Activated CD4-positive, CD25-positive, alpha-beta regulatory T cell treated with anti-CD3 and anti-CD28 coated beads, Interleukin-2, amount 50 U/mL, for 24 hours (primary cell): ENCODE measurements at places on chromosomes 5 and 9.

- no peak for ATAC-seq
Measured at GRCh38 chr9:35729700-35730485, 2.1 kb downstream of the TLN1 start.

DNA sequence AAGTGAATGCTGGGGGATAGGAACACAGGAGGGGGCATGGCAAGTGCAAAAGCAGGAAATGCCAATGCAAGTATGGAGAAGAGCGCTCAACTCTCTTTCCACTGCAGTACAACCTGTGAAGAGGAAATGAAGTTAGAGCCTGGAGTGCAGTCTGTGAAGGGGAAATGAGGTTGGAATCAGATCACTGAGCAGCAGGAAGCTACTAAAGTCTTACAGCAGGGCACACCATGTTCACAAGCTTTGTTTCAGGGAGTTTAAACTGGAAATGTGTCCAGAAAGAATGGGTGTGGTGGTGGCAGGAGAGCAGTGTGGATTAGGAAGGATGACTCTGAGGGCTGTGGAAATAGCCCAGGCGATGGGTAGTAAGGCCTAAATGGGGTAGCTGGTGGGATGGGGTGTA lies 15.4 kb downstream of the ARHGEF37 start:
- ATAC-seq, result no peak

DNA sequence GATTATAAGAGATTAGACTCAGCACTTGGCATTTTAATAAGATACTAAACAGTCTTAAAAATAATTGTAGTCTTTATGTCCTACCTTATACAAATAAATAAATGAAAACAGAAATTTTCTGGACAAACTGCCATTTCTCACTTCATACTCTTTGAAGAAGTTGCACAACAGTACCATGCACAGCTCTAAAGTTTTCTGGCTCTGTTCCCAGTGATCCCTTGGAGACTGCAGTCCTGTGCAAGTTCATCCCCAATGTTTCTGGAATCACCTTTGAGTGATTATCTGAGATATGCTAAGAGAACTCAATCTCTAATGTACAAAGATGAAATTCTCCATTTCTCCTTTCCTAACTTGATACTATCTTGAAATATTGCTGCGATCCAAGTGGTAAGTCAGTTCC lies 330.4 kb upstream of the EDIL3 start:
- ATAC-seq, result no peak

DNA sequence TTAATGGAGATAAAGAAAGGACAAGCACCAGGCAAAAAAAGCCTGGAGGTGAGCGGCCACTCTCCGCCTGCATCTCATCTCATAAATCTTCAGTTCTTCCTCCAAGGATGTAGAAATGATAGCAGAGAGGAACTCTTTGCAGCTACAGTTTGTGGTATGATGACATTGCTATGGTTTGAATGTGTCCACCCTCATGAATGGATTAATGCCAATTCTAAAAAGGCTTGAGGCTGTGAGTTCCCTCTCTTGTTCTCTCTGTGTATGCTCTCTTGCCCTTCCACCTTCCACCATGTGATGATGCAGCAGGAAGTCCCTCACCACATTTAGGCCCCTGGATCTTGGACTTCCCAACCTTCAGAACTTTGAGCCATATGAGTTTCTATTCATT lies 126.4 kb downstream of the SPOCK1 start:
- no peak for ATAC-seq

DNA sequence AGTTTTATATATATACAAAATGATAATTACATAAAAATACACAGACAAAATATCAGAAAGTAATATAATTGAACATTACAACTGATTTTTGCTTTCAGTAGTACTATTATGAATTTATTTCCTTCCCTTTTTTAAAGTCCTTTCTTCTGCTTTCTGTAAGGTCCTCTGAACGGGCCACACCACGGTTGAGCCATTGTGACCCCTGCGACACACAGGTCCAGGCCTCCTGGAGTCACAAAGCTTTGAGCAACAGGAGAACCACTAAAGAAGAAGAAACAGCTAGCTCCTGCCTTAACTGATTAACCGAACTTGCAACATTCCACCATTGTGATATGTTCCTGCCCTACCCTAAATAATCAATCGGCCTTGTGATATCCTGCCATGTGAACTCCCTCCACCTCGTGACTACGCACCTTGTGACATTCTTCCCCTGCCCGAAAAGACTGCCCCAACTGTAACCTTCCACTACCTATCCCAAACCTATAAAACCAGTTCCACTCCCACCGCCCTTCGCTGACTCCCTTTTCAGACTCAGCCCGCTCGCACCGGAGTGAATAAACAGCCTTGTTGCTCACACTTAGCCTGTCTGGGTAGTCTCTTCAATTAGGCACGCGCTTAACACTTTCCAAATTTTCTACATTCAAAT lies 375.0 kb upstream of the RFX3 start:
- ATAC-seq, result no peak

DNA sequence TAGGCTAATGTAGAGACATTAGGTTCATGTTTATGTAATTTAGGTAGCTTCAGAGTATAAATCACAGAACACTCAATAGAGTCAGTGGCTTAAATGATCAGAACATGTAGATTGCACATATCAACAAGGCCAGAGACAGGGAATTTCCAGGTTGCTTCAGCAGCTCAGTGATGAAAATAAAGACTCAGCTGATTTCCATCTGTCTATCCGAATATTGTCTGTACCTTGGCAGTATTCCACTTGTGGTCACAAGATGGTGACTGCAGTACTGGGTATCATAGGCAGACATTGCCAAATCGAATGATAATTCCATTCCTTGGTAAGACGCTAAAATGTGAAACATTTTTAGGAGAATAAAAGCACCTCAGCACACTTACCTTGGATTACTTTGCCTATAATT lies 702.2 kb downstream of the MAT2B start:
- ATAC-seq, result no peak

DNA sequence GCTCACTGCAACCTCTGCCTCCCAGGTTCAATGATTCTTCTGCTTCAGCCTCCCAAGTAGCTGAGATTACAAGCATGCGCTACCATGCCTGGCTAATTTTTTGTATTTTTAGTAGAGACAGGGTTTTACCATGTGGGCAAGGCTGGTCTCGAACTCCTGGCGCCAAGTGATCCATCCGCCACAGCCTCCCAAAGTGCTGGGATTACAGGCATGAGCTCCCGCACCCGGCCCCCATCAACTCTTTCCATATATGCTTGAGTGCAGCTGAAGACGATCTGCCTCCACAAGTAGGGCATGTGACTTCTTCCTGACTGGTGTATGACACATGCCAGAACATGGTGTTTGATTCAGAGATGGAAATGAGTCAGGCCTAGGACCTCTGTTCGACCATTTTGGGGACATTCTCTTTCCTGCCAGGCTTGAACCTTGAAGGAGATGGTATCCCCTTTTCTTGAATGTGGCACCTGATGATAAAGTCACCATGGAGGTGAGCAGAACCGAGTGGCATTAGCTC lies 7.5 kb upstream of the CNOT6 start:
- ATAC-seq, result no peak

DNA sequence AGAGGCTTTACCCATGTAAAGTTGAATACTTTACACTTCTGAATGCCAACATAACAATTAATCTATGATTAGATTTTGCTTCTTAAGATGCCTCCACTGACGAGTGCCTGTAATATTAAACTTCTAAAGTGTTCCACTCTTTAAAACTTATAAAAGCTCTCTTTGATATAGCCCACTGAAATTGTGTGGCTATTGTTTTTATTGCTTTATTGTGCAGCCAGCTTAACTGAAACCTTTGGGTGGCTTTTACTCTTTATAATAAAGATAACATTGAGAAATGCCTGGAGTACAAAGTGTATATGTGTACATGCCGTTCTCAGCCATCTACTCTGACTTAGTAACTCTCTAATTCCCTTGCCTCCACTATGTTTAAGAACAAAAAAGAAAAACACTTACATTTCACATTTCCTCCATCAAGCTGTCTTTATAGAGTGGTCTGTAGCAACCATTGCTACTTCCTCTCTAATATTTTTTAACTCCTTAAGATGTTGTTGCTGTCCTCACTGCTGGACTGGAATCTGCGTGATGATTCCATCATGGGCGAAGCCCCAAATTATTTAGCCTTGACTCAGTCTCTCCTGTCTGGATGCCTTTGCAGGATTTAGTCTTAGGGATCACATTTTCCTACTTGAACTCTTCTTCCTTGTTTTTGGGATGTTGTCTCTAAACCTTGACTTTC lies 9.1 kb downstream of the PIK3R1 start:
- ATAC-seq, result no peak

- ATAC-seq, result no peak
Measured at GRCh38 chr5:154755361-154756008, at the start of gene LARP1. LARP1 (plus strand) TSS chr5:154755377; CDS start chr5:154755758, 381 bp downstream.

GRCh38 chr5:98795243-98795642 lies 21.8 kb downstream of the RGMB start:
- ATAC-seq, result no peak

DNA sequence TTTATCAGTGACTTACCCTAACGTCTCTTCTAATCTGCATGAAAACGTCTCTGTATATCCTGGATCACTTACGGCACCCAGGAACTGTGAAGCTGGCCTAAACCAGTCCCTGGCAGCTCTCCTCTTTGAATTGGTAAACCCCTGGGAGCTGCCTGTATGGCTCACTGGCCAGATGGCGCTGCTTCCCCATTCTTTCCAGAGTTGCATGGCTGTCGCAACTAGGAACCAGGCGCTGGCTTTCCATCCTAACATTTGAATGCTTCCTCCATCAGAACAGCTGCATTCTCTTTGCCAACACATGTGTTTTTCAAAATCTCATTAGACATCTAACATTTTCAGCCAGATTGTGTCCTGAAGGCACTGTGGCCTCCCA lies 8.0 kb upstream of the PCA3 start:
- ATAC-seq, result no peak

- ATAC-seq, result peak; percentile 95
Measured at GRCh38 chr9:114718801-114719221, 36.8 kb upstream of the TEX48 start.

GRCh38 chr9:87685441-87685840 lies 40.5 kb upstream of the CTSL start:
- ATAC-seq, result peak; percentile 29

DNA sequence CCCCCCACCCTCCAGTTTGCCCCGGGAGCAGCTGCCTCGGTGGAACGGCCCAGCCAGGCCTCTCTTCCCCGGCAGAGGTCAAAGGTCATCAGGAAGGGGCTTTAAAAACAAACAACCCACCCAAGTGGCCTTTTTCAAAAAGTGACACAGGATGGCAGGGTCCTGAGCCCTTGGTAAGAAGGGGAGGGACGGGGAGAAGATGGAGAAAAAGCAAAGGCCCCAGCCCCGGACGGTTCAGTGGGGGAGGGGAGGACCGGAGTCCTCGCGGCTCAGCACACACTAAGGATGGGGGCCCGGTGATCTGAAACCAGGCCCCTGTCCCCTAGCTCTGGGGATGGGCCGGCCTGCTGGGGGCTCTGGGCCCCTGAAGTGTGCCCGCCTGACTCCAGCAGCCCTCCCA lies 1.1 kb downstream of the PRRX2 start:
- no peak for ATAC-seq

GRCh38 chr5:84092738-84093137 lies 291.9 kb downstream of the EDIL3 start:
- ATAC-seq, result no peak

DNA sequence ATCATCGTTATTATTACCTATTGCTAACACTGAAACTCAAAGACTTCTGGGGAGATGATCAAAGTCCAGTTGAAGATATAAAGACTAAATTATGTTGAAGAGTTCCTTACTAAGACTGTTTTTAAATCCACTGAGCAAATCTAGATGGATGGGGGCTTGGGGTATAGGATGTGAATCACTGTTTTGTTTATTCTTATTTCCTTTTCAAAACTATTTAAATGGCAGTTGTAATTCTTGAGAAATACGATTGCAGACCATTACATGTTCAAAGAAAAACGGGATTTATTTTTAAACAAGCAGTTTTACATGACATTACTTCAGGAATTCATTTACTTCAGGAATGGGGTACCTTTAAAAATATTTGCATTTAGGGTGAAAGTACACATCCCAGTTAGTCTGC lies 4.3 kb downstream of the RASGRF2 start:
- ATAC-seq, result no peak

- peak; percentile 24 for ATAC-seq
Measured at GRCh38 chr5:68147659-68148058, 67.9 kb upstream of the PIK3R1 start.

- ATAC-seq, result no peak
Measured at GRCh38 chr9:120137186-120137840, 442.7 kb downstream of the CDK5RAP2 start.

GRCh38 chr5:57067597-57067924 lies 106.3 kb upstream of the GPBP1 start:
- no peak for ATAC-seq

GRCh38 chr5:139178935-139179334 lies 19.2 kb downstream of the SIL1 start:
- ATAC-seq, result no peak

GRCh38 chr5:10355071-10355889 lies 1.8 kb downstream of the MARCHF6 start:
- peak; percentile 25 for ATAC-seq

- no peak for ATAC-seq
Measured at GRCh38 chr5:53161876-53162275, 52.3 kb upstream of the MOCS2 start.

GRCh38 chr5:169757016-169757415 lies 119.9 kb downstream of the DOCK2 start:
- no peak for ATAC-seq

DNA sequence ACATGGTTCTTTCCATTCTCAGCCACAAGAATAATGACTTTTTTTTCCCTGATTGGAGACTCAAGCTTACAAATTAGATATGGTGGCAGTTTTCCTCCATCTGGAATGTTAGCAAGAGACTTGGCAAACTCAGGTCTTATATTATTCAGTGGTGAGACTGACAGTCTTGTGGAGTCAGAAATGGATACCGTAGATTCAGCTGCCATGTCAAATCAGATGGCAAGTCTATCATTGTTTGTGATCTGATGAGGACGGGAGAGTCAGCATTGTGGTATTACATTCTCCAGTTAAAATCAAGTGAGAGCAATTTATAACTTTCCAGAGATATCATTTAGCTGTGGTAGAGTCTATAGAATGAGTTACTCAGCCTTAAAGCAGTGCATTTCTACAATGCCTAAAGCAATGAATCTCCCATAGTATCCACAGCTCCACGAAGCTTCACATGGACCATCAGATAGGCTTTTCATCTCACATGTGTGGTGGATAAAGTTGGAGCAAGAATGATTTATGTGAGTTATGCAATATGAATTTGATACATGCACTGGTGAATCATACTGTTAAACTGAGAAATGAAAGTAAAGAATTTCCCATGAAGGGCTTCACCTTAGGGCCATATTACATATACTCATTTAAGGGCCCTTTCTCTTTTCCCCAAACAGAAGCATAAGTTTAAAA lies 430.6 kb downstream of the ZNF608 start:
- ATAC-seq, result no peak

DNA sequence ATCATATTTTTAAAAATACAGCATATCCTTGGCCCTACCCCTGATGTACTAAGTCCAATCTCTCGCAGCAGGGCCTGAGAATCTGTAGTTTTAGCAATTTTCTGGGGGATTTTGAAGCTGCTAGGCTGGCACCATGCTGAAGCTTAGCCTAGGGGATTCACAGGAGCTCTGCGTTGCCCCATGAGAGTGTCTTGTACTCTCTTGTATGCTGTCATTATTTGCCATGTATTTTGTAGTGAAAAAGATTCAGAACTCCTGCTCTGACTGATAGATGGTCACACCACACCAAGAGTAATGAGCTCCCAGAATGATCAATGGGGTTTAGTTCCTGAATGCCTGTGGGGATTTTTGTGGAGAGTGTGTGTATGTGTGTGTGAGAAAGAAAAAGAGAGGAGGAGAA lies 20.7 kb upstream of the TRMT10B start:
- no peak for ATAC-seq
